Activated naive CD4-positive, alpha-beta T cell (primary cell): ENCODE measurements at places on chromosomes 5 and 9.

GRCh38 chr9:126902210-126902609 is 12.4 kb upstream of the RALGPS1 start:
- DNase-seq, result no peak

GRCh38 chr9:128142596-128142995 is 6.7 kb upstream of the LCN2 start:
- no peak for DNase-seq

DNA sequence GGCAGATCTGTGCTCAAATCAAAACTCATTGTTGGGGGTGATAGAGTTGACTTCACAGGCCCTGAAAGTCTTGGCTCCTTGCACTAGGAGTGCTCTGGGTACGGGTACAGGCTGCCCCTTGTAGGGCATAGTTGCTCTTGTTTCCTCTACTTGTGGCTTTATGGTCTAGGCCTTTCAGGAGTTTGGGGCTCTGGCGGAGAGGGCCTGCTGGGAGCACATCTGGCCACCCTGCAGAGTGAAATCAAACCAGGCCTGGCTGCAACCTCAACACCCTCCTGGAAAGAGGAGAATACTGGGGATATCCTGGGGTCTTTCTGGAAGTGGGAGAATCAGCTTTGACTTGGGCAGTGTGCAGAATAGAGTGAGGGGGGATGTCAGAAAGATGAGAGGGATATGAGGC is 1.5 kb downstream of the TGFBI start:
- no peak for DNase-seq

GRCh38 chr5:124007675-124008398 is 495.9 kb downstream of the CSNK1G3 start:
- DNase-seq, result no peak

DNA sequence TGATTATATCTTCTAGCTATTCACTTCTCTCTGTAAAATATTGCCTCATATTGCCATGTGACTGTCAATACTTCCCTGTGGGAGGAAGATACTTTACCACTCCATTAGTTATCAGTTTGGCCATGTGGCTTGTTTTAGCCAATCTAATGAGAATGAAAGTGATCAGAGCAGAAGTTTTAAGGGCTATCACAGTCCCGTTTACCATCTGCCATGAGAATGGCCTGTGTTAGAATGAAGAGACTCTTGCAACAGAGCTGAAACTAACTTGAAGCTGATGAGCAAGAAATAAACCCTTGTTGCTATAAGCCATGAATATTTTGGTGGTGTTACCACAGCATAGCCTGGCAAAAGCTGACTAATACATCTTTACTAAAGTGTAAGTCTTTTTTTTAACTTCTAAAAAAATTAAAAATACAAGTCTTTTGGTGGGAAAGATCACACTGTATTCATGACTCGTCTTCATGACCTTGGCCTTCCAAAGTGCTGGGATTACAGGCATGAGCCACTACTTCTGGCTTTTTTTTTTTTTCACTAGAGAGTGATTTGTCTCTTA is 68.0 kb upstream of the CTNNA1 start:
- DNase-seq, result no peak

- DNase-seq, result no peak
Measured at GRCh38 chr9:11149065-11149464, 536.3 kb upstream of the PTPRD start.

DNA sequence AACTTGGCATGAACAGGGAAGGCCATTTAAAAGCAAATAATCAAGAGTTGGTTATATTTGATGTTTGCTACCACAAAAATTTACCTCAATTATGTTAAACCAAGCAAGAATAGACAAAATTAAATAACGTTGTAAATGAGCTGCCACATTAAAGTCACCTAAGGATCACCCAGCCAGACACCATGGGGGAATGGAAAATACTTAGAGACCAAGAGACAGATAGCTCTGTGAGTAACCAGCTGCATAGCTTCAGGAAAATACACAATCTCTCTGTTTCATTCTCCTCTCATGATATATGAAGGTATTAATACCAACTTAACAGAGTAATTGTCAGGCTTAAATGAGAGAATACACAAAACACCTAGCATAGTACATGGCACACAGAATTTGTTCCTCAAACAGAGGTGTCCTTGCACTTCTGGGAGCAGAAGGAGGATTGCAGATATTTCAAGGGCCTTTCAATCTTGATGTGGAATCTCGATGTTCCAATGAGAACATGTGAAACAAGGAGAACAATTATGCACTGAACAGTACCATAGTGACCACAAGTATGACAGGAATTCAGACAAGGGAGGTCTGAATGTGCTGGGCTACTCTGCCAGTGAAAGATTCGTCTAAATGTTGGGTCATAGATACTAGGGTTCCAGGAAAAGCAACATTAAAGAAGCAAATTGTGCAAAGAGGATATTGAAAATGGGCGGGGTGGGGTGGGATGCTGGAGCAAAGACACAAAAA is 18.6 kb downstream of the JAKMIP2 start:
- no peak for DNase-seq

DNA sequence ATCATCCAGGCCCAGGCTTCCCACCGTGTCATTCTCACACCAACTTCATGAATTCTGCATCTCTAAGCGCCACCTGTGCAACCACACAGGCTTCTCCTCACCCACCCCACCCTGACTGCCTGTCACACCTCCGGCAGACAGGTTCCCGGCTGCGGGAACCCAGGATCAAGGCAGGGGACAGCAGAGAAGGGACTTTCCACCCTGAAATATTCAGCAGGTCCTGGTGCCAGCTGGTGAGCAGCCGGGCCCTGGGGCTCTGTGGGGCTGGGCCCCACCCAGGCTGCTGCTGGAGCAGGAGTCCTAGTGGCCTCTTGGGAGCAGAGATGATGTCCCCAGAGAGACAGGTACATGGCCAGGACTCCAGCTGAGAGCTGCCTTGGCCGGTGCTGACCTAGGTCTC is 12.7 kb downstream of the ANXA6 start:
- DNase-seq, result no peak

GRCh38 chr5:131769961-131770360 is 26.9 kb downstream of the FNIP1 start:
- no peak for DNase-seq

DNA sequence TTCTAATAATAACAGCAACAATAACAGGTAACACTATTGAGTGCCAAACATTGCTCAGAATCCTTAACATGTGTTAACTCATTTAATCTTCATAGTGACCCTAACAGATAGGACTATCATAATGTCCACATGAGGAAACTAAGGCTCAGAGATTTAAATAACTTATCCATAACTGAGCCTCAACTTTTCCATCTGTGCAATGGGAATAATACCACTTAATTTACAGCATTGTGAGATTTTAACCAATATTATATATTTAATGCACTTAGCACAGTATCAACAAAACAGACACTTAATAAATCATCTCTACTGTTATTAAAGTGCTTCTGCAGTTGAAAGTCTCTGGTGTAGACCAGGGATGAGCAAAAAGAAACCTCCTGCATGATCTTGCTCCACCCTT is 28.2 kb downstream of the TTC39B start:
- DNase-seq, result no peak

DNA sequence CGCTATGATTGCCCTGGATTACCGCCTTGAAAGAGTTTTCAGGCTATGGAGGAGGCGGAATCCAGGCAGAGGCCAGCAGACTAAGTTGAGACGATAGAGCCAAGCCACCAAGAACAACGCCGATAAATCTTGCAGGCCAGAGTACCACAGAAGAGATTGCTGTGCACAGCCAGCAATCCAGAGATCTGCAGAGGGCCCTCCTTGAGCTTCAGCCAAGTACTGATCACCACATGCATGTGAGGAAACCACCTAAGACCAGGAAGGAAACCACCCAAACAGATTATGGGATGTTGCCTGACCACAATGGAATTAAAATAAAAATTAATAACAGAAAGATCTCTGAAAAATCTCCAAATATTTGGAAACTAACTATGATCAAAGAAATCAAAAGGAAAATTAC is 74.9 kb downstream of the GCNT4 start:
- DNase-seq, result no peak

DNA sequence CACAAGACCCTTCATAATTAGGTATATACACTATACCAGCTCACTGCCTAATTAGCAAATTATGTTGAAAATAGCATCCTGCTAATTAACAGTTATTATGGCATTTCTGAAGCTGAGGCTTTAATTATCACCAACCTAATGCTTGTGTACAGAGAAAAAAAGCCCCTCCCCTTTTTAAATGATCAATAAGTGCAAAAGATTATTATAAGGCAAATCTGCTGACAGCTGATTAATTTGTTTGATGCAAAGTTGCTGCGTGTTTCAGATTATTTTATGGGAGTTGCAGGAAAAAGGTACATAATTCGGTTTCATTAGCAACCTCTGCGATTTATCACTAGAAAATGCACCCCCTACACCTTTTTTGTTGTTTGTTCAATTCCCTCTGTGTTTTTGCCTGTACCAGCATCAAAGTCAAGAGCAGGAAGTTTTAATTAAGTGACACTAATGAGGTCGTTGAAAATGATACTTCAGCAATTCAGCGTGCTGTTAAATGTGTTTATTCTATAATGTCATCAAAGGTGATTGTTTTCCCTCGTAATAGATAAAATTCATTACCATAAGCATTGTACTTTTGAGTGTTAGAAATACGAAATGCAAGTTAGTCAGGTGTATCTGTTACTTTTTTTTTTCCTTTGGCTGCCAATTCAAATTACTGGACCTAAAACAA is 170.0 kb downstream of the EBF1 start:
- no peak for DNase-seq

GRCh38 chr5:154788212-154788611 is 33.0 kb downstream of the LARP1 start:
- DNase-seq, result no peak

DNA sequence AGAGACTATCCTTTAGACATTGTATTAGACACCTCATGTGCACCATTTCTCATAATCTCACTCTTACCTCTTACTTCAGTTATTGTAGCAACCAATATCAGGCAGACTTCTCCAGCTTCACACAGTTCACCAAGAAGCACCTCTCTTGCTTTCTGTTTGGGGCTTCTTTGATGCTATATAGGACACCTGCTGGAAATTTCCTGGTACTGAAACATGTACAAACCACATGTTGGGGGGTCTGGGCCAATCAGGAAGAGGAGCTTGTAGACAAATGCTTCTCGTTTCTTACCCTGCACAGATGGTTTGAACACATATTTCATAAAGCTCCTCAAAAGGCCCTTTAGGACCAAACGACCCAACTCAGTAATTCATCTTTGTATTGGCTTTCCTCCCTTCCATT is 212.1 kb downstream of the IZUMO3 start:
- DNase-seq, result no peak

DNA sequence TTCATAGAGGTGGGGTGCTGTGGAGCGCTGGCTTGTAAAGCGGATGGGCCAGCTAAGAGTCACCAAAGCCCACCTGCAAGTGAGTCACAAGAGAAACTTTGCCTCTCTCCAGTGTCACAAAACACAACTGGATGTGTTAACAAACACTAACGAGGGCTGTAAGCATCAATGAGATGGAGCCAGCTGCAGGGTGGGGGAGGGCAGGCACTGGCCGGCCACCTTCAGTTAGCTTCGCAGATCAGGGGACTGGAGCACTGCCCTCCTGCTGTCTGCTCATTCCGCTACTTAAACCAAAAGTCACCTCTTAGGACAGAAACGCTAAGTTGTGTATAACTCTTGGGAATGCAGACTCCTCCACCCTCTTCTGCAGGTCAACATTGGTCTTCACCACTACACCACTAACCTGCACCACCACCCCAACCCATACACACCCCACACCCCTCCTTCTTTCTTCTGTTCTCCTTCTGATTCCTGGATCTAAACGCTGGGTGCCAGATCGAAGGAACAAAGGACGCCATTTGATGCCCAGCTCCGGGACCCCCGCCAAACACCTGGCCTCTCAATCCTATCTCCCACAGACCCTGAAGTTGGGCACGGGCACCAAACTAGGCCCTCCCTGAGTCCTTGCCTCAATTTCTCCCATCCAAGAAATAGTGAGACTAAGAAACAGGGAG is 2.1 kb downstream of the ARSI start:
- DNase-seq, result no peak

GRCh38 chr9:129962451-129962864 is 80.5 kb downstream of the FNBP1 start:
- no peak for DNase-seq

- DNase-seq, result no peak
Measured at GRCh38 chr5:83570916-83571315, 99.4 kb downstream of the VCAN start.

DNA sequence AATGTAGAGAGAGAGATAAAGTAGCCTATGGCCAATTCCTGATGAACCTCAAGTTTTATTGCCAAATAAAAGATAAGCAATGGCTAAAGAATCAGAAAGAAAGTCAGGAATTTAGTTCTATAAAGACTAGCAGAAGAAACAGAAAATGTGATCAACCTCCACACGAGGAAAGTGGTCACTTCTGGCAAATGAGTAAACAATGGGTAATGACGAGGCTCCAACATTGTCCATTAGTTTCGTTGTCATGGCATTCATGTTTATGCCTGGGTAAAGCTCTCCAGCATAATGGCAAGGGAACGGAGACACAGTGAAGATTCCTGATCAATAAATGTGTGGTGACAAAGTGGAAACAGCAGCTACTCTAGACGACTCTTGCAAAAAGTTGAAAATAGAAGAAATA is 341.8 kb upstream of the CTNND2 start:
- DNase-seq, result no peak

GRCh38 chr9:127973169-127974000 is 7.4 kb downstream of the EEIG1 start:
- DNase-seq, result no peak

GRCh38 chr5:146962801-146963355 is 84.3 kb upstream of the PPP2R2B start:
- no peak for DNase-seq

GRCh38 chr9:137270929-137271695 is 6.4 kb upstream of the TOR4A start:
- DNase-seq, result no peak

DNA sequence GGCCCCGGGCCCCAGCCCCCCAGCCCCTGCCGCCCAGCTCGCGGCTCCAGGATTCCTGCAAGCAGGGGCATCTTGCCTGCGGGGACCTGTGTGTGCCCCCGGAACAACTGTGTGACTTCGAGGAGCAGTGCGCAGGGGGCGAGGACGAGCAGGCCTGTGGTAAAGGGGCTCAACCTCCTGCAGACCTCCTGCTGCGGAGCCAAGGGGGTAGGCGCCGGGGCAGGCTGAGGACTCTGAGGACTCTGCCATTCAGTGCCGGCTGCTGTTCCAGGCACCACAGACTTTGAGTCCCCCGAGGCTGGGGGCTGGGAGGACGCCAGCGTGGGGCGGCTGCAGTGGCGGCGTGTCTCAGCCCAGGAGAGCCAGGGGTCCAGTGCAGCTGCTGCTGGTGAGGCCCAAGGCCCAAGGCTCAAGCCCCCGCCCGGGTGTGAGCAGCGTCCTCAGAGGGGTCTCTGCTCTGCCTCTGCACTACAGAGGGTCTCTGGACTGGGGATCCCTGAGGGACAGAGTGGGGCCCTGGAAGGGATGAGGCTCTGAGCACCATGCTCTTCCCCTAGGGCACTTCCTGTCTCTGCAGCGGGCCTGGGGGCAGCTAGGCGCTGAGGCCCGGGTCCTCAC is 3.4 kb downstream of the MAMDC4 start:
- no peak for DNase-seq

DNA sequence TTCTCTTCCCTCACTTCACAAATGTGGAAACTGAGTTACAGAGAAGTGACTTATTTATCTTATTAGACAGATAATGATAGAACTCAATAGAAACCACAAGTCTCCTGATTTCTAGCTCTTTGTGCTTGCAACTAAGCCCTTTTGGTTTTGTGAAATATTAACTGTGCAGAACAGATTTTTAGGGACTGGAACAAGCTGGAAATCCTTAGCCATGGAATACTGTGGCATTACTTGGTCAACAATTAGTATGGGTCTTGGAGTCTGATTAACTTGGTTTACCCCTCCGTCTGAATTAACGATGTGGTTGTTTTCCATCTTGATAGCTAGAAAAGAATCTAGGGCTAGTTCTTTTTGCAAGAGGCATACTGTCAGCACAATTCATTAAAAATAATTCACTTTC is 584 bp upstream of the KLF9 start:
- no peak for DNase-seq
